ENCODE measurements at places on chromosomes 5 and 9.

DNA sequence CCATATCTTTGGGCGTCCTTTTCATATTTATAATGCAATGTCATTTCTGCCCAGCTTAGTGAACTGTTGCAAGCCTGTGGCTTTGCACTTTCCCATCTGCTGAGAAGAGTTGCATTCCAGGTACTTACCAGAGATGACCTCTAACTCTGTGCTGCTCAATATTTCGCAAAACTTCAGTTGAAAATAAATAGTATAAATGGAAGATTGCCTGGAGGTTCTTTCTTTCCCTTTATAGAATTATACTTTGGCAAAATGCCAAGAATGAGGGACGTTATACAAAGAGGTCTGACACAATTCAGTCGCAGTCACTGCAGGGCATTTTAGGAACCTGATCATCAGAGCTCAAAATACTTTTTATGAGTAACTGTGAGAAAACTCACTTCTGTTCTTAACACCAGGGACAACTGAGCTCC lies 18.9 kb upstream of the VLDLR start:
- no peak for DNase-seq

DNA sequence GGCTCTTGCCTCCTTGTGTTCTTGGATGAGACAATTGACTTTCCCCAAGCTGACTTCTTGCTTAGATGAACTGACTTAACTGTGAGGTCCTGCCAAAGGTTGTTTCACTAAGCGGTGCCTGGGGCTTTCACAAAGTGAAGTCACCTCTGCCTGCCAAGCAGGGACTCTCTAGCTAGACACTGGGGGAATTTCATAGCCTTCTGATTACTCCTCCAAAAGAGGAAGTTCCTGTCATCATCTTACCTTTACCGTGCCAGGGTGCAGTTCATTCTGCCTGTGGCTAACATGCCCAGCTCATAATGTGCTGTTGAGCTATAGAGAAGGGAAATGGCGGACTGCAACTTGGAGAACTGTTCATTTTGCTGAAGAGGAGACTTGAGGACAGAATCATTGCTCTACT lies 472.0 kb upstream of the WWC1 start:
- no peak for DNase-seq

GRCh38 chr5:149283626-149284480 lies 12.2 kb downstream of the AFAP1L1 start:
- DNase-seq = no peak

- no peak for DNase-seq
Observed at GRCh38 chr9:35603506-35603985, 1.5 kb upstream of the TESK1 start.

DNA sequence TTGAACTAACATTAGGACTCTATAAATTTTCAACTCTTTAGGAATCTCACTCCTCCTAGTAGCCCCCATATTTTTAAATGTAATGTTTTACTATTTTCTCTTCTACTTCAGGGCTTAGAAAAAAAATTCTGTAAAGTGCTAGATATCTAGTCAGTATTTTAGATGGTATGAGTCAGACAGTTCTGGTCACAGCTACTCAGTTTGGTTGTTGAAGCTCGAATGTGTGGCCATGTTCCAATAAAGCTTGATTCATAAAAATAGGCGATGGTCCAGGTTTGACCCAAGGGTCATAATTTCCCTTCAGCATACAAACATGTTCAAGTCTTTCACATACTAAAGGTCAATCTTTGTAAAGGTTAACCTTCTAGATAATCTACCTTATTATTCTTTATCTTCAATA lies 566.0 kb upstream of the CDH18 start:
- DNase-seq = no peak

GRCh38 chr5:143733665-143734455 lies 78.1 kb upstream of the HMHB1 start:
- DNase-seq = no peak
